ENCODE measurements at places on chromosomes 6 and 20. TPM values are rescaled to one million over a fixed set of nuclear protein-coding genes. Genes with fewer than 3 reads are reported as not detected.

DNA sequence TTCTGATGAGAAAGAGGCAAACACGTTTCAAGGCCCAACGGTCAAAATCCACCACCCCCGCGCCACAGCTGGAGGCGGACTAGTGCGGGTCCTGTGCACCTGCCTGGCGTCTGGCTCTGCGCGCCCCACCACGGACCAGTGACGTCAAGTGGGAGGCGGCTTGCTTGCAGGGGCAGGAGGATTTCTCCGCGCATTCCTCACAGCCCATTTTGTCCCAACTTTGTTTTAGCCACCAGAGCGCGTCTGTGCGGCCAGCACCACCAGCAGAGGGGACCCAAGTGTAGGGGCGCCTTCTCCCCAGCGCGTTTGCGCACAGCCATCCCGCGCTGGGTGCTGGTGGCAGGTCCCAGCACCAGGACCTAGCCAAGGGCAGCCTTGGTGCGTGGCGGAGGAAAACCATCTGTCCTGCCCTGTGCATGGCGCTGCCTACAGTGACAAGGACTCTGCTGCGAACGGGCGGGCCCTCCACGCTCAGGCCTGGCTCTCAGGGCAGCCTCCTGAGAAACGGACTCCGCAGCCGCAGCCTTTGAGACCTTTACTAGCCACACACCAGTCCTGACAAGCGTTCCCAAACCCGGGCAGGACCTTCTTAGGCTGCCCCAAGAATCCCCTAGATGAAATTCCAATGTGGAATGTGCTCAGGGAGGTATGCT lies 194.8 kb upstream of the EXOC2 start:
- no peak overlapping the region for H3K27ac ChIP-seq
- H3K36me3 ChIP-seq = no peaks in the 10 kb centered on the region
- no peak for DNase-seq
- H3K4me3 ChIP-seq = no peak overlapping the region
- peaks cover 68% of the 10 kb centered on the region for H3K27me3 ChIP-seq

Gene UNC5CL
- 0.58 TPM for total RNA-seq

Gene RAD21L1
- total RNA-seq = 0.11 TPM

Gene HLA-DQB1
- total RNA-seq = not detected

GRCh38 chr6:71181565-71181964 lies 107.0 kb upstream of the OGFRL1 start:
- no peaks in the 10 kb centered on the region for H3K36me3 ChIP-seq
- peak; percentile 82 for DNase-seq
- no peak overlapping the region for H3K4me3 ChIP-seq
- no peaks in the 10 kb centered on the region for H3K27me3 ChIP-seq
